ENCODE measurements at places on chromosomes 7 and 10.

- no peak for DNase-seq
Measured at GRCh38 chr7:19762631-19763030, 10.8 kb downstream of the TMEM196 start.

- DNase-seq: no peak
Measured at GRCh38 chr10:18113881-18114280, 26.3 kb upstream of the CACNB2 start.

DNA sequence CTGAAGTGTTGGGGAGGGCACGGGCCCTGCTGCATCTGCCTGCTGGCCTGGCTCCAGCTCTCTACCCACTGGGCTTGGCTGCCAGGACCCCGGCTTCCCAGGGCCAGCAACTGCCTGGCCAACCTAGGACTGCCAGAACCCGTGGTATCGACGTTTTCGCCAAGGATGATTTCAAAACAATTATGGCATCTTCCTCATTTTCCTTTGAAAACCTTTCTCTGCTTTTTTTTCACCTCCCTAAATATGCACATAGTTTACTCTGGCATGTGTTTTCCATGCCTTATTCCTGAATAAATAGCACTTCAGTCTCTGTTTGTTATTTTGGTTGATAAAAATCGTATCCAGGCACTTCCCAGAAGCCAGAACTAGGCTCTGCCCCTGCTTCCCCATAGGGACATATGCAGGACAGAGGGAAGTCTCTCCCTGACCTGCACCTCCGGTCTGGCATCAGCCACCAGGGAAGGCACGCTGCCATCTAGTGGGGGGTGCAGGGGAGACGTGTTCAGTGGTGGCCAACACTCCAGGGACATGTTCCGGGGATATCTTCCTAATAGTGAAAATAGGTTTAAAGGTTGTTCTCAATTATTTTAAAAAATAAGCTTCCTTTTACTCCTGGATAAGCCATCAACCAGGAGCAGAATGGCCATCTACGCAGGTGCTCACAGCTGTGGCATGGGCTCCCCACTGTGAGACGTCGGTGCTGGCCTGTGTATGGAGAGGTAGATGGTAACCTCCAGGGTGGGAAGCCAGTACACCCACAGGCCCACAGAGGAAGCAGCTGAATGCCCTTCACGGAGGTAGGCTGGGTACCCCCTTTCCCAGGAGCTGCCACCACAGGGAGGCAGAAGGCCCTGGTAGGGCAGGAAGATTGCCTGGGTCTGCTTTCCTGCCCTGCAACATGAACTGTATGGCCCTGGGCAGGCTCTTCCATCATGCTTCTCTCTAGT lies 30.7 kb upstream of the ANTXRL start:
- DNase-seq: no peak

DNA sequence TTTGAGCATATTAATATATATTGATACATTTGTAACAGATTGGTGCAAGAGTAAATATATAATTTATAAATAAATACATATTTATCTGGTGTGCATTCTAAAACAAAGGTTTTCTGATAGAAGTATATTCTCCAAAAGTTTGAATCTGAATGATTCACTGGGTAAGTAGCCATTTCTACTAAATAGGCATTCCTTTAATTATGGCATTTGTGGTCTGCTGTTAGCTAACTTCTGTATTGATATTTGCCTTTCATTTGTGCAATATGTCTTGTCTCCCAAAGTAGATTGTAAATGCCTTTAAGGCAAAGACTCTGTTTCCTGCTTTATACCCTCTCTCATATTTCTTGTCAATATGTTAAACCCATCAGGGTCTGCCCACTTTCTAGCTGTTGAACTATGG lies 11.1 kb upstream of the ARID5B start:
- DNase-seq: no peak

DNA sequence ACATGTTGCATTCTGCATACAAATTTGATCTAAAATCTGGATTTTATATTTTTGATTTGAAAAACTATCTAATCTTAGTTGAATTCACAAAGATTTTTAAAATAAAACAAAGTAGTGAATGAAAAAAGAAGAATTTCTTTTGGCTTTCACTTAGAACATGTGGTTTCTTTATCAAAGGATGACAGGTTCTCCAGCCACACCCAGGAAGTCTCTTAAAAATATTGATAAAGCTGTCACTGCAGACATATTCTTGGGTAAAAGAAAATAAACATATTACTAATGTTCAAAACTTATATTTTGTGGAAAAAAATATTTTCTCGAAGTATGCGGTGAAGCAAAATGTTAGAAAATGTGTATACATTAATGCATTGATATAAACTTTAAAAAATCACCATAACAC lies 44.3 kb downstream of the ARL4A start:
- DNase-seq: no peak

- DNase-seq: no peak
Measured at GRCh38 chr7:51949726-51950644, 633.4 kb upstream of the COBL start.

- no peak for DNase-seq
Measured at GRCh38 chr7:9691286-9691685, 1257.9 kb downstream of the NXPH1 start.

DNA sequence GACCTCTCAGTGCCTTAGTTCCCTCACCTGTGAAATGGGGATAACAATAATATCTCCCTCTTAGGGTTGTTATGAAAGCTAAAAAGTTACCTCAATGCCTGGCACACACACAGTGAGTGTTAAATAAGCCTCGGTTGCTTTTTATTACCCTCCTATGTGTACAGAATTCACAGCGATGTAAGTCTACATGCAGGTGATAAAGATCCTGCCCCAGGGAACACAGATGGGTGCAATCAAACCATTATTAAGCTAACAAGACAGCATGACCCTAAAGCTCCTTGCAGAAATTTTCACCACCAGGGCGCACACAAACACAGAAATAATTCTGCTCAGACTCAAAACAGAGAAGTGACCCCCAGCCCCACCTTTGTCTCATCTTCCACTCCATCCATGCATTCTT lies 261.9 kb downstream of the SNX10 start:
- no peak for DNase-seq

- DNase-seq: no peak
Measured at GRCh38 chr10:103882285-103883007, 27.1 kb upstream of the SH3PXD2A start.

GRCh38 chr7:26533217-26533616 lies 241.6 kb downstream of the SNX10 start:
- DNase-seq: no peak

DNA sequence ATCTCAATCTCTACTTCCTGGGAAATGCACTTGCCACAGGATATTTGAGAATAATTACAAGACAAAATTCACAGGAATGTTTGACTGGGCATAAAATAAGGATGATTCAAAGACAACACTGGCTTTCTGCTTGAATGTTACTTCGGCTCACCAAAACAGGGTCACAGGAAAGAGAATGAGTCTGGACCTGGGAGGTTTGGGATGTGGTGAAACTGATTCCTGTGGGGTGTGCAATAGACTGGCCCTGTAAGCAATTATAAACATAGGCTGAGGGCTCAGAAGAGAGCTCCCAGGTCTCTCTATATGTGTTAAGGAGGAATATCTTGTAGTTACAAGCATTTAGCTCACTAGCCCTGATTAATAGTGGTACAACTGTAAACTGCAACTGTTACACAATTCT lies 613.9 kb upstream of the CELF2 start:
- DNase-seq: no peak

DNA sequence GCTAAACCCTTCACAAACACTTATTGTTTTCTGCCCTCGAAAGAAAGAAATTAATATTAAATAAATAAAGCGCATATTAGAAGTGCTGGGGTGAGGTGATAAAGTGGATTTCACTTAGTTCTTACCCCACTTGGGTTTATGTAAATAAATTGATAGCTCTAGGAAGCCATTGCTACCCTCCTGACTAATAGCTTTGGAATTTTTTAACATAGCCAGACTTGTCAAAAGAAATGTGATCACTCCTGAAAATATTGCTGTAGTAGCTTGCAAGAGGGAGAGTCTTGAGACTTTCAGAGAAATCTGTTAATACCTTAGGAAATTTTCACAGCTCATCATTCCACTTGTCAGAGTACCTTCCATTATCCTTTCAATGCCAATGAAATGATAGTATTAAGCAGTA lies 7.6 kb downstream of the ARL5B start:
- DNase-seq: no peak

DNA sequence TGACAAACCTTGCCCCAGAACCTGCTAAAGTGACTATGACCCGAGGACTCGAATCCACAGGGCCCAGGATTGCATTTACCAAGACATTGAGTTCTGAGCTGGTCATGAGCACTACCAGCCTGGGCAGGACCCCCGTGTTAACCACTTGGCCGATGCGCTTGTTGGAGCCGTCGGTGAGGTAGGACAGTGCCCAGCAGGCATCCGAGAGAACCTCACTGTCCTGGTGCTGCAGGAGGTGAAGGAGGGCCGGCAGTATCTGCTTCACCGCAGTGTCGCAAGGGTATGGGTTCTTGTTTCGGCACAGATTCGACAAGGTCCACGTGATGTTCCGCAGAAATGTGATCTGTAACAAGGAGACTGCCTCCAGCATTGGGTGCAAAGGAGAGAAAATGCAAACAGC lies 19.7 kb downstream of the KPNA7 start:
- no peak for DNase-seq

- no peak for DNase-seq
Measured at GRCh38 chr10:111146025-111146640, 69.3 kb downstream of the ADRA2A start.

DNA sequence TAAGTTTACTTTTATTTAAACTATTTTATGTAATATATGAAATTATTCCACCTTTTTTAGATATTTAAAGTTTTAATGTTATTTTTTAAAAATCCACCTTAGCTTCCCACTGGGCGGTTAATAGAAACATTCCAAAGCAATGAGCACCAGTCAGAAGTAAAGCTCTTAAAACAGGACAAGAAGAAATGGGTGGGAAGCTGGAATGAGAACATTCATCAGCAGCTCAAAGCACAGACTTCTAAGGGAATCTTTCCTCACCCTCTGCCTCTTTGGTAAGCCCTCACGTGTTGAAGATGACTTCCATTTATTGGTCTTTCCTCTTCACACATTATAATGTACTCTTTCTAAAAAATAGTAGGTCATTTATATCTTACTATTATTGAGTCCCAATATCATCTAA lies 3.1 kb downstream of the AGMO start:
- DNase-seq: no peak

DNA sequence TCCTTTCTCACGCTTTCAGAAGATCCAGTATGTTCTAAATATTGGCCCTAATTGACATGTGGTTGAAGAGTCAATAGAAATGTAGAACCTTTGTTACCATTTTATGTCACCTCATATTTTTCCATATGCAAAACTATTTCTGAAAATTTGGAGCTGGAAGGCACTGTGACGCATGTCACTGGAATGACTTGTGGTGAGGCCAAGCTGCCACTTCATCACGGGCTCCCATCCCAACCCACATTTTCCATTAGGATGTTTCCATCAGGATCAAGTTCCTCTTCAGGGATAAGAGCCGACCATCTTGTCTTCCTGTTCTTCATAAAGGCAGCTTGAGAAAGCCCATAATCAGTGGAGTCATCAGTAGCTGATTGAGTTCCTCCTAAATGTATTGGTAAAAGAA lies 1241.7 kb downstream of the GATA3 start:
- no peak for DNase-seq

GRCh38 chr7:101952355-101953247 lies 135.2 kb downstream of the CUX1 start:
- DNase-seq: no peak

- no peak for DNase-seq
Measured at GRCh38 chr10:110172155-110172554, 35.2 kb upstream of the MXI1 start.

- DNase-seq: no peak
Measured at GRCh38 chr10:119346095-119346832, 138.9 kb downstream of the GRK5 start.

- no peak for DNase-seq
Measured at GRCh38 chr10:31745612-31746376, 182.8 kb downstream of the ARHGAP12 start.

DNA sequence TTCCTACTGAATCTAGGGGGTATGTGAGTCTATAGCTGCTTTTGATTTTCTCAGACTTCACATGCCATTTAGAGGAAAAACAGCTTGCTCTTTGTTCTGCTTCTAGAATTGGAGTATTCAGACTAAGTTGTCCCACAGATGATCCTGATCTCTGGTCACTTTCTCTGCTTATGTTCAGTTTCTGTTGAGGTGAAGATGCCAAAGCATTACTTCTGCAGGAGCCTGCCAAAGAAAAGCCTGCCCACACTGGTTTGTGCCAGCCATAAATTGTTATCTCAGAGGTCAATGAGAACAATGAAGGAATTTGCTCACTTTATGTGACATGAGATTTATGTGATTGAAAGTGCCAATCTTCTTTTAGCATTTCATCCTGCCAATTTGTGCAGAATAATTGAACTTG lies 163.6 kb downstream of the CDK14 start:
- DNase-seq: no peak

DNA sequence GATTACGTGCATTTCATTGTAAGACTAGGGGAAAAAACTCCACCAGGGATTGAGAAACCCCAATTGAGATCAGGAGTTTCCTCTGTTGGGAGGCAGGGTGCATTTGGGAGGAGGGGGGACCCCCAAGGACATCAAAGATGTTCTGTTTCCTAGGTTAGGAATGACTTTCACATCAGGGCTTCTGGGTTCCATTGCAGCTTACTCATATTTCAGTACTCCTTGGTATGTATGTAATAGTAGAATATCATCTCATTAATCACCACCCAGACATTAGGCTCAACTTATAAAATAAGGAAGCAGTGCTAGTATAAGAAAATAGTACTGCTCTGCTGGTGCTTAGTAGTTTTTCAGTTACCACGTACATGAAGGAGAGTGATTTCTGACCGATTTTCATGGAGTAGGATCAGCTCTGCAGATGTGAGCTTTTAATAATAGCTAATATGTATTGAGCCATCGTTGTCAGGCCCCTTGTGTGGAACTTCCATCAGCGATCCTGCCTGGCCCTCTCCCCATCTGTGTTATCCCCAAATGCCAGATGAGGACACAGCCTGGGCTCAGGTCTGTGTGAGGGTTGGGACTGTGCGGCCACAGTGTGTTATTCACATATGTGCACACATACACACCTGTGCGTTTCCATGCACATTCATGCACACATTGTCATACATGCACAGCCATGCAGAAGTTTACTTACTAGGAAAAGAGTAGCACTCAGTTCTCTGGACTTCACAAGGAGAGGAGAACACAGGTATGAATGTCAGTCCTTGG lies 23.5 kb downstream of the UPP1 start:
- no peak for DNase-seq

DNA sequence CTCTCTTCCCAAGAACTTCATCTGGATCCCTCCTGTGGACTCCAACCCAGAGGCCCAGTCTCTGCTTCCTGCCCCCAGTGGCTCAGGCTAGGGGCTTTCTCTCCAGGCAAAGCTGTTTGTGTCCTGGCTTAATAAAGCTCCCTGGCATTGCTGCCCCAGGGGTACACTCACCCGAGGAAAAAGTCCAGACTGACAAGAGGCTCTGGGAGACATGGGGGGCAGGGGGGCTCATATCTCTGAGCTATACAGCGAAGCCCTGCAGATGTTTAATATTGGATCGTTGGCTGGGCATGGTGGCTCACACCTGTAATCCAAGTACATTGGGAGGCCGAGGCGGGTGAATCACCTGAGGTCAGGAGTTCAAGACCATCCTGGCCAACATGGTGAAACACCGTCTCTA lies 10.7 kb upstream of the COMTD1 start:
- no peak for DNase-seq

Data from NCI-H2107 (cell line).